ENCODE measurements at places on chromosomes 12 and 14. TPM values are rescaled to one million over a fixed set of nuclear protein-coding genes. Genes with fewer than 3 reads are reported as not detected.

Gene SNAPC1
- 5.2 TPM for total RNA-seq

Gene RASAL1
- 0.36 TPM for total RNA-seq

Gene GOLT1B
- total RNA-seq = 41.1 TPM

Gene HHIPL1
- total RNA-seq = 0.65 TPM

Gene GAPDH
- total RNA-seq = 2,230 TPM

Gene PTGDR
- not detected for total RNA-seq

Gene OR11H7
- total RNA-seq = not detected

Gene C12orf56
- total RNA-seq = 0.84 TPM

GRCh38 chr12:67989184-67989920 lies at the start of gene IFNG-AS1:
Gene IFNG-AS1, plus strand, starts transcription at chr12:67989447.
- H3K36me3 ChIP-seq = no peaks in the 10 kb centered on the region
- peaks cover 24% of the 10 kb centered on the region for H3K4me1 ChIP-seq
- H3K4me3 ChIP-seq = no peak within 1 kb of the TSS

DNA sequence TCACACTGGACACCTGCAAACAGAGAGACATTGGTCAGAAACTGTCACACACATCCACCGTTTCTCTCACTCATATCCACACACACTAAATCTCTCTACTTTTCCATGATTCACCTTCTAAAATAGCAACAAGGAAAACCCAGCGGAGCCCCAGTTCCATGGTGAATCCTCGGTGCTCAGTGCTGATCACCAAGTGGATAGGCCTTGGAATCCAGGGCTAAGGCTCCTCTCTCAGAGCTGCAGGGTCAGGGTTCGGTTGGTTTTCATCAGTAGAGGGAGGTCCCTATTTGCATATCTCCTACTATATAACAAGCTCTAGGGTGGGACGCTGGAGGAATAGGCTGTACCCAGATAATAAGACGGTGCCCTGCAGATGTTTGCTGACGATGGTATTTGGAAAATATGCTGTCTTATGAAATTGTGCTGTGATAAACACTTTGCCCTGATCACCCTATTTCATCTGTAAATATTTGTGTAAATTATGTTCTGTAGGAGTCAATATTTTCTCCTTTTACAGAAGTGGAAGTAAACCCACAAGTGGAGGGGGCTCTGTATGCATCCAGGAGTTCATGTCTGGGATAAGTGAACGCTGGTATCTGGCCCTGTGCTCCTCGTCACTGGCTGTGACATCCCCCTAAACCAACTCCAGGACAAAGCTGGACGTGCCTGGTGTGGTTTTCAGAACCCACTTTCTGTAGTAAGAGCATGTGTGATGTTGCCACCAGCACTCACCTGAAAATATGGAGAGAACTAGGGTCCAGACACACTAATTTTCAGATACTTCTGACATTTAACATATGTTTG lies 709.2 kb downstream of the TMEM121 start:
- no peak overlapping the region for H3K4me3 ChIP-seq
- no peaks in the 10 kb centered on the region for H3K27me3 ChIP-seq
- peaks cover 2% of the 10 kb centered on the region for H3K36me3 ChIP-seq
- no peak for DNase-seq

DNA sequence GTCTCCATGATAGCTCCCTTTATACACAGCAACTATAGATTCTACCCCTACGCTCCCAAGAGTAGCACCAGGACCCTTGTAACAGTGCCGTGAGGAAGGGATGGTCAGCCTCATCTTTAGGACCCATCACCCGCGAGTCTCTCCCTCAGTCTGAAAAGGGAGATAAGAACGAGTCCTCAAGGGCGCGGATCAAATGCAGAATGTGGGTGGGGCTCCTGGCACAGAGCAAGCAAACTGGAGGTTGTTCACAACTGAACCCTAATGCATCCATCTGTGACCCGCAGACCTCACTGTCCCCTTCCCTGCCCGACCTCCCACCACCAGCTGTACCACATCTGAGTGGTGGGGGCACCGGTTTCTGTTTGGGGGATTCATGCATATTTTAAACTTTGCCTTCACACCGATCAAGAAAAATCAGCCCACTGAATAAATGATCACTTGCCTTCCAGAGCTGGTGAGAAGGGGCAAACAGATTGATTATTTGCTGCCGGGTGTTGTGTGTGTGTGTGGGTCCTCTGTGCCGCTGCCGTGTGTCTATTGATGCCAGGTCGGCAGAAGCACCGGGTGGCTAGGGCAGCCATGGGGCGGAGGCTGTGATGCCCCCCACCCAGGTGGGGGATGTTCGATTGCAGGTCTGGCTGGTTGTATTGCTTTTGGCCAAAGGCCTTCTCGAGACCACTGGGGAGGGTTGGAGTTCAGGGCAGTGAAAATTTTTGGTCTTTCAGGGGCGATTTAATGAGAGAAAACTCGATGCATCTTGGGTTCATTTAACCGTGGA lies 35.7 kb upstream of the BEGAIN start:
- H3K4me1 ChIP-seq = peaks cover 12% of the 10 kb centered on the region
- DNase-seq = no peak
- no peak overlapping the region for H3K4me3 ChIP-seq
- peaks cover 66% of the 10 kb centered on the region for H3K27me3 ChIP-seq
- no peaks in the 10 kb centered on the region for H3K36me3 ChIP-seq
- H3K27ac ChIP-seq = no peak overlapping the region

DNA sequence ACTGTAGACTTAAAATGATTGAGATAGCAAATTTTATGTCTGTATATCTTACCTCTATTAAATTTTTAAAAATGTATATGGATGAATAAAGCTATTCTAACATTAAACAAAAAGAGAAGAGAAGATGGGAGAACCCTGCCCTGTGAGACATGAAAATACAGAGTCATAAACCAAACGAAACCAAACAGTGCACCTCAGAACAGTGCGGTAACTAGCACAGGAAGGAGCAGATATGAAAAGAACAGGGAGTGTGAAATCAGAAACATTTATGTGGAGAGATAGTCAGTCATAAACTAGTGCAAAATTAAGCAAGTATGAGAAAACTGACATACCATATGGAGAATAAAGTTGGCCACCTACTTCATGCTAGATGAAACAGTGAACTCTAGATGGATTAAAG lies 135.1 kb downstream of the ERC1 start:
- no peak overlapping the region for H3K4me3 ChIP-seq
- no peaks in the 10 kb centered on the region for H3K27me3 ChIP-seq
- peaks cover 15% of the 10 kb centered on the region for H3K36me3 ChIP-seq
- DNase-seq = no peak
- no peak overlapping the region for H3K27ac ChIP-seq
- H3K4me1 ChIP-seq = peaks cover 12% of the 10 kb centered on the region

DNA sequence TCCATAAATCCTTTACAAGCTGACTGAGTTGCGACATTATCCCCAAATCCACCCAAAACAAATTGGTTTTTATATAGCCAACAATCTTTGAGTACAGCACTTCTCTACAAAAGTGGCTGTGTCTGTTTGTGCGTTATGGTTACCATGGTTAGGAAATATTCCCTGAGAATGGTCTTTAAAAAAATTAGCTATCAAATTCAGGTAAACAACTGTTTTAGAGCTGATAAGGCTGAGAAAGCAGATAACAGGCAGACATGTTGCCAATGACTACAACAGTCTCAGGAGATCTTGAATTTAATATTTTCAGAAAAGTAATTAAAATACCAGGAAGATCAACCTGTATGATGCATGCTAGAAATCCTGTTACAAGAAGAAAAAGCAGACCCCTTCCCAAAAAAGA lies 248.0 kb downstream of the RASSF9 start:
- DNase-seq = no peak
- peaks cover 5% of the 10 kb centered on the region for H3K4me1 ChIP-seq
- no peaks in the 10 kb centered on the region for H3K27me3 ChIP-seq

DNA sequence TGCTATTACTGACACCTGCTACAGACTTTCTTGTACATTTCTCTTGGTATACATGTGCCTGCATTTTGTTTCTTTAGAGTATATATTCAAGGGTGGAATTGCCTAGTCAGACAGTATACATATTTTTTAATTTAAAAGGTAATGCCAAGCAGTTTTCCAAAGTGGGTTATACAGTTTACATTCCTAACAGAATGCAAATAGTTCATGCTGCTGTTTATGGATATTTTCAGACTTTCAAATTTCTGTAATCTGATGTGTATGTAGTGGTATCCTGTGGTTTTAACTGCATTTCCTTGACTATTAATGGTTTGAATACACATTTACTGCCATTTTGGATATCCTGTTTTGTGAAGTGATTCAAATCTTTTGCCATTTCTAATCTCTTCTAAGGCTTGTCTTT lies 55.5 kb upstream of the VCPKMT start:
- H3K27me3 ChIP-seq = no peaks in the 10 kb centered on the region
- H3K27ac ChIP-seq = no peak overlapping the region
- no peak for DNase-seq
- H3K4me1 ChIP-seq = no peaks in the 10 kb centered on the region
- no peak overlapping the region for H3K4me3 ChIP-seq

DNA sequence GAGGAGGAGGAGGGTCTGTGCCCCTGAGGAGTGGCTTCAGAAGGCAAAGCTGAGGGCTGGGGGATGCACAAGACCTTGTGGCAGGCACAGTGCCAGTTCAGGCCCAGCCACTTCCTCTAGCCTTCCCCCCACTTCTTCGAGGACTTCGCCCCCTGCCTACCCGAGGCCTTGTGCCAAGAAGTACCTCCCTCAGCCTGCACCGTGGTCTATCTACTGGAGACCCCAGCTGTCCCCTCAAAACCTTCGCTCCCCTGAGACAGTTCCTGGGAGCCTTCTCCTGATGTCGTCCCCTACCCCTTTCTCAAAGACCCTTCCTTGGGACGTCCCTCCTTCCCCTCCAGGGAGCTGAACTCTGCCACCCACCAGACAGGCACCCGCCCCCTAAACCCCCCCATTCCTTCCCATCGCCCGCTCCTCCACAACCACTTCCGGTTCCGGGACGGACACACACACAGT lies 604 bp downstream of the ZNF384 start:
- H3K4me1 ChIP-seq = peaks cover 34% of the 10 kb centered on the region
- peaks cover 7% of the 10 kb centered on the region for H3K36me3 ChIP-seq
- DNase-seq = no peak

DNA sequence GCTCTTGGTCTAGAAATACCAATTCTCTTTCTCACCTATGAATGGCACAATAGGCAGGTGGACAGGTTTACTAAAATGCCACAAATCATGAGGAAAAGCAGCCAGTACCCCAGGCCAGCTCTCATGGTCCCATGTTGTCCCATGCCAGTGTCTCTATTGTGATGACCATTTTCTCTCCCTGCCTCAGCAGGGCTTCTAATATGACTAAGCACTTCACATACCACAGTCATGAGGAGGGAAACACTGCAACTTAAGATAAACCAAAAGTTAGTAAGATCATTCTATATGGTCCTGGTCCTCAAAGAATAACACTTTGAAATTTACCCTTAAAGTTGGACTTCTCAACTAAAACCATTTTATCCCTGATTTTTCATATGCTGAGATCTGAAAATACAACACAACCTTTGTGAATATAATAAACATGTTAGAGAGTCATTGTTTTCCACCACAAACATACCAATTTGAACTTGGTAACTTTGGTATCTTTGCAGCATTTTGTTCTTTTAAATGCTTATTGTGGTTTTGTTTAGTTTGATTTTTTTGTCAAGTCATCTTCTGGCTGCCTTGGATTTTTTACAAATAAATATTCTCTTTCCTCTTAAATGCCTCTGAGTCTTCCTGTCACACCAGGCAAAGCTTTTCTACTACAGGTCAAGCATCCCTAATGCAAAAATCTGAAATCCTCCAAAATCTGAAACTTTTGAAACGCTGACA lies 3.6 kb downstream of the TTC5 start:
- peaks cover 13% of the 10 kb centered on the region for H3K4me1 ChIP-seq
- no peak overlapping the region for H3K27ac ChIP-seq
- no peak overlapping the region for H3K4me3 ChIP-seq
- H3K27me3 ChIP-seq = no peaks in the 10 kb centered on the region

DNA sequence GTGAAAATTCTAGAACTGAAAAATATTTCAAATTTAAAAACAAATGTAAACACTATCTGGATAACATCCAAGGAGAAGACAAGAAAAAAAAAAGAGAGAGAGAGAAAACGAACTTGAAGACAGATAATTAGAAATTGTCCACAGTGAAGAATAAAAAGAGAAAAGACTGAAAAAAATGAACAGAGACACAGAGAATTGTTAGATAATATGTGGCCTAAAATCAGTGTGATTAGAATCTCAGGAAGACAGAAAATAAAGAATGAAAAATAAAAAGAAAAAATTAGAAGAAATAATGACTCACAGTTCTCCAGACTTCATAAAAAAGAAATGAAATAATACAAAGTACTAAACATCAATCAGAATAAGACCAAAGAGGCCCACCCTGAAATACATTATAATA lies 1209.3 kb downstream of the FSCB start:
- H3K36me3 ChIP-seq = no peaks in the 10 kb centered on the region
- no peaks in the 10 kb centered on the region for H3K27me3 ChIP-seq
- no peak for DNase-seq
- H3K4me3 ChIP-seq = no peak overlapping the region
- no peaks in the 10 kb centered on the region for H3K4me1 ChIP-seq

GRCh38 chr12:109934026-109934425 lies 34.0 kb downstream of the TCHP start:
- H3K27ac ChIP-seq = no peak overlapping the region
- no peak for DNase-seq
- peaks cover 26% of the 10 kb centered on the region for H3K36me3 ChIP-seq
- no peak overlapping the region for H3K4me3 ChIP-seq

DNA sequence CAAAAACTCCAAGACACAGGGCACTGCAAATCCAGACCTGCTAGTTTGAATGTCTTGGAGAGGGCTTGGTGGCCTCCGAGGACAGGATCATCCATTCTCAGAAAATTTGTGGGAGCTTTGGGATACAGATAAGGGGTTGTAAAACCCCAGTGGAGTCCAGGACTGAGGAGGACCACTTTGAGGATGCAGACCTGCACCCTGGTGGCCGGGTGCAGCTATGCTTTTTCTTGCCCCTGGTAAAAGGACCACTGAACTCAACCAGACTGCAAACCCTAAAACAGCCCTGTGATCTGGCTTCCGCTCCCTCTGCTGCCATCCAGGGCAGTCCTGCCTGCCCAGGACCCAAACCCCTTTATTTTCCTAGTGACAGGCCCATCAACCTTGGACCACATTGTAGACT lies 169.5 kb upstream of the DAAM1 start:
- H3K27ac ChIP-seq = no peak overlapping the region
- no peak for DNase-seq
- no peak overlapping the region for H3K4me3 ChIP-seq
- H3K4me1 ChIP-seq = no peaks in the 10 kb centered on the region

- H3K4me3 ChIP-seq = no peak overlapping the region
- H3K36me3 ChIP-seq = no peaks in the 10 kb centered on the region
These were observed 185.6 kb downstream of the EPS8 start for GRCh38 chr12:15603474-15604085.

- H3K27ac ChIP-seq = no peak overlapping the region
- H3K4me1 ChIP-seq = peaks cover 1% of the 10 kb centered on the region
- H3K4me3 ChIP-seq = no peak overlapping the region
- no peak for DNase-seq
These were observed 32.0 kb downstream of the ITGA7 start for GRCh38 chr12:55675666-55676065.

GRCh38 chr14:51131516-51131915 lies 36.6 kb upstream of the TRIM9 start:
- no peaks in the 10 kb centered on the region for H3K4me1 ChIP-seq
- no peaks in the 10 kb centered on the region for H3K27me3 ChIP-seq
- no peak overlapping the region for H3K27ac ChIP-seq

GRCh38 chr12:68293347-68293746 lies 38.8 kb downstream of the MDM1 start:
- H3K4me3 ChIP-seq = no peak overlapping the region
- H3K4me1 ChIP-seq = peaks cover 1% of the 10 kb centered on the region
- H3K27ac ChIP-seq = no peak overlapping the region
- no peaks in the 10 kb centered on the region for H3K27me3 ChIP-seq
- DNase-seq = no peak

Data from progenitor cell of endocrine pancreas (in vitro differentiated cells).